ENCODE measurements at places on chromosomes 13 and 19.

- DNase-seq = peak; percentile 42
Observed at GRCh38 chr13:114101358-114102130, 30.9 kb downstream of the RASA3 start.

DNA sequence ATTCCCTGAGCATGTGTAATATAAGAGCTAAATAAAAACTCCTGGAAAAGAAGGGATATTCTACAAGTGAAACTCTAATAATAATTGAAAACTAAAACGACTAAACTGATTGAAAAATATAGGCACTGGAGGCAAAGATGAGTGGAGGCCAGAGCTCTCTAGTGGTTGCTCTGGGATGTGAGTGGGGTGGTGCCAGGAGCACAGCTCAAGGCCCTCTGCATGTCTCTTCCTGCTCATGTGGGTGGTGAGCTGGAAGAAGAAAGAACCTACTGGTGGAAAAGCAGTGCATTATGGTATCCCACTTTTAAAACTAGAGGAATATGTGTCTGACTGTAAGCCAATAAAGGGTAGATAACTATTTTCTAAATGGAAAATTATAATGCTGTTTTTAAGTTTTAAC lies 15.8 kb upstream of the ARHGEF7 start:
- DNase-seq = no peak

DNA sequence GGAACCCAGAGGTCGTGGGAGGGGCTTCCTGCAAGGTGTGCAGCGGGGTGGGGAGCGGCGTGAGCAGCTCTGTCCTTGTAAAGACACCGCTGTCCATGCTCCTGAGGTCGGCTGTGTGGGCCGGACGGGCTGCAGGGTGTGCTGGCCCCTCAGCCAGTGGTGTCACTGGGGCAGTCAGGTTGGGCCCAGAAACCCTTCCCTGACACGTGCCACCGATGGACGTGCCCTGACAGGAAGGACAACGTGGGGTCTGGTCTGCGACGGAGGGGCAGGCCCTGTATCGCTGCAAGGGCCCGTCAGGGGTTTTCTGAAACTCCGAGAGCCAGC lies 4.2 kb upstream of the RPS15 start:
- DNase-seq = no peak

DNA sequence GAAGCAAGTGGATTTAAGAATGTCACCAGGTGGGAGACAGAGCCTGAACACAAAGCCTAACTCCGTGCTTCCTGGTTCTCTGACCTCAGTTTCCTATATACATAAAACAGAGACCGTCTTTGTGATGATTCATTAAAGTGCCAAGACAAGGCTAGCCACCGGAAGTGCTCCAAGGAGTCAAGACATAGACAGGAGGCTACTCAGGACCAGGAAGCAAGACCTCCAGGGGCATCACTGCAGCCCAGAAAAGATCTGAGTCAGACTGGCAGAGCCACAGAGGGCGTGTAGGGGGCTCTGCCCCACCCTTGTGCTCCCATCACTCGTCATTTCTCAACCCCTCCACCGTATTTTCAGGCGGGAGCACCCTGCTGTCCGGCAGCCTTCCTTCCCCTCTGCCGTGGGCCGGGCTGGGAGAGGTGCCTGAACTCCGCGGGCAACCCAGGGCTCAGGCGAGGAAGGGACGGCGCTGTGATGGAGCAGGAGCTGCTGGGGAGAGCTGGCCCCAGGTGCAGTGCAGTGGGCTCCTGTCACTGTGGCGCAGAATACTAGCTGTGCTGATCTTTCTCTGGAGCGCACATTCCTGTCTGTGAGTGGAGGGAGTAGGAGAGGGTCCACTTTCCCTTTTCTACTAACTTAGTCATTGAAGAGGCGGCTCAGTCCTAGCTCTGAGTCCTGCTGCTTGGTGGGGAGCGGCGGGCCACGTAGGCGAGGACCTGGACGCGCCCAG lies 134.7 kb upstream of the GPR12 start:
- no peak for DNase-seq

- no peak for DNase-seq
Observed at GRCh38 chr13:91894316-91894715, 495.9 kb downstream of the GPC5 start.

Measured in RWPE2 (cell line).